ENCODE measurements at places on chromosomes 16 and 17. TPM values are rescaled to one million over a fixed set of nuclear protein-coding genes. Genes with fewer than 3 reads are reported as not detected.

- DNase-seq = no peak
These were observed 2.8 kb upstream of the ARHGAP27 start for GRCh38 chr17:45435481-45435880.

DNA sequence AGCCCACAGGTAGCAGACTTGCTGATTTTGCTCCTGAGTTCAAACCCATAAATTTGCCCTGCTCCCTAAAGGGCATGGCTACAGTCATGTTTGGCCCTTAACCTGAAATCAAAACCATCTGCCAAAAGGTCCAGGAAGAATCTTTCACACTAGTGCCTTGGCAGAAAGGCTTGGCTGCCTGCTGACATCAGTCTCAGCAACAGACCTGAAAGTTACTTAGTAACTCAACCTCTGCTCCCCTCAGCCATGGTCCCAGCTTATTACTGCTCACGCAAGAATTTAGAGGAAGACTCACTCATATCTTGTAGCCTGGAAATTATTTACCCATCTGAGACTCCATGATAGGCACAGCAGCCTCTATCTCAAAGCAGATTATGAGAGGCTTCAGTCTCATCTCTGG lies 98.0 kb upstream of the KIF2B start:
- no peak for DNase-seq

DNA sequence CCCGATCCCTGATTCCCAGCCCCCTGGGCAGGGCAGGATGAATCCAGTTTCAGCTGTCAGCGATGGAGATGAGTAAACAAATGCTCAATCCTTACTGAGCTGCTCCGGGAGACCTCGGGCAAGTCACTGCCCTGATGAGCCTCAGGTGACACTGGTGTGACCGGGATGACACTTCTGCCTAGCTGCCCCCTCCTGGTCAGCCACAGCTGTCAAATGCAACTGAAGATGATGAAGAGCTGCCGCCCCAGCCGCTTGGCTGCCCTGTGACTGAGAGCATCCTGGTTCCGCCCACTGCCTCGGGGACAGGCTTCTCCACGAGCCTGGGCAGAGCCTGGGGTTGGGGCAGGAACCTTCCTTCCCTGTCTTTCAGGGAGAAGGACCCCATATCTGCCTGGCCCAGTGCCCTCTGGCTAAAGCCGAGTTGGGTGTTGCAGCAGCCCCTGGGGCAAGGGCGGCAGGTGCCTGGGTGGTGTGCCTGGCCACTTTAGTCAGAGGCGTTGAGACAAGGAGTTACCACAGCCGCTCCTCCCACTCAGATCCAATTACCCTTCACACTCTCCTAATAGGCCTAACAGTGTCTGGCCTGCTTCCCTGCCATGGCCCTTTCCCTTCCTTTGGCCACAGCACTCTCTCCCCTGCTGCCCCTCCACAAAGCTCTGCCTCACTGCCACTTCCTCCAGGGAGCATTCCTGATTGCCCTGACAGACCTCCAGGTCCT lies 5.5 kb downstream of the CCL17 start:
- no peak for DNase-seq

DNA sequence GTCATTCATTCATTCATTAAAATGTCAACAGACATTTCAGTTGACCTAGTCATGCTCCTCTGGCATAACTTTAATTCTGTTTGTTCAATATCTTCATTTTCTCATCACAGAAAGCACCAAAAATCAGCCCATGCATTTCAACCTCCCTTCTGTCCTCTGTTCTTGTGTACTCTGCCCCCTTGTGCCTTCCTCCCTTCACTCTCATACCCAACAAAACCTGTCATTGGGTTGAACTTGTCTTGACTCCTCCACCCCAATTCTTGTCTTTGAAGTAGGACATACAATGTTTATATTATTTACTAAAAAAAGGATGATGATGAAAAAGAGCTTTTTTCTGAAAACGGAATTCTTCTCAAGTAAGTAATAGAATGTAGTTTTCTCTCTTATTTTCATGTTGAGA lies 43.8 kb downstream of the COX10 start:
- no peak for DNase-seq

GRCh38 chr16:46730801-46731690 lies 17.1 kb downstream of the MYLK3 start:
- DNase-seq = no peak

DNA sequence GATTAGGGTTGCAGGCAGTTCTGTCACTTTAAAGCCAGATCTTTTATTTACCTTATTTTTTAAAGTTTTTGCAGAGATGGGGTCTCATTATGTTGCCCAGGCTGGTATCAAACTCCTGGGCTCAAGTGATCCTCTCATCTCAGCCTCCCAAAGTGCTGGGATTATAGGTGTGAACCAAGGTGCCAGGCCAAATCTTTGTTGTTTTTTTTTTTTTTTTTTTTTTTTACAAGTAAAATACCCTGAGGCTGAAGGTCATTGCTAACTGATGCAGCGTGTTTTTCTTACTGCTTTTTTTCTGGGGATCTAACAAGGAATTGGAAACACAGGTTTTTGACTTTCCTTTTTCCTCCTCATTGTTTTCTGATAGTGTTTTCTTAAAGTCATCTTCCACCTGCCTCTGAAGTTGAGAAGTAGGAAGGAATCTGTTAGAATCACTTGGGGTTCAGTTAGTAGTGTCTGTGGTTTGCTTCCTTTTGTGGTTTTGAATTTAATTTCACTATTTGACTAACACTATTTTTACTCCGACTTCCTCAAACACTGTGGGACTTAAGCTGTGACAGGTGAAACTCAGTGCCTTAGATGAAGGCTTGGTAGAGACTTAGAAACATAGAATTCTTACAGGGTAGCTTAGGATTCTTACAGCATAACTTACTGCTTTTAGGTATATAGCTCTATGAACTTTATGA lies 22.2 kb downstream of the CLTC start:
- DNase-seq = no peak

DNA sequence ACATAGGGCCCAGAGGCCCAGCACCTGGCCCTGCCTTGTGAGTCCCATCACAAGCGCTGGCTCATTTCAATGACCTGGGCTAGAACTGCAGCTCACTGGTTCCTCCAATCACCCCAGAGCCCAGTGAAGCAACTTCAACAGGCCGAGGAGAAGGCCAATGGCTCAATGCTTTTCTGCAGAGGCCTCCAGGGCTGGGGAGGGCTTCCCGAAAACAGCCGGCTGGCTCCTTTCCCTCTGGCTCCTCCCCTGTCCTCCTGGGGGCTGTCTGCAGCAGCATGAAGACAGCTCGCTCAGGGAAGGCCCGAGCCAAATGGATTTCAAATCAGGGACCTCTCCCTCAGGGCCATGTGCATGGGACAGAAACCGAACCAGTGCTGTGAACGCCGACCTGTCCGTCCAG lies 121.6 kb downstream of the ZNF423 start:
- no peak for DNase-seq

- DNase-seq = no peak
These were observed 444.0 kb downstream of the HS3ST3B1 start for GRCh38 chr17:14744761-14745473.

ERN2 gene
- not detected for total RNA-seq

ADAM11 gene
- total RNA-seq = 14.7 TPM

TIMP2 gene
- total RNA-seq = 33.8 TPM

FAM222B gene
- total RNA-seq = 2.4 TPM

IGSF6 gene
- 2.9 TPM for total RNA-seq

TNFRSF17 gene
- 2.0 TPM for total RNA-seq

Measured in frontal cortex (tissue), 4 donors.